ENCODE measurements at places on chromosomes 7 and 10.
A peak's percentile ranks its signal among the peaks of the same experiment; 100 is the strongest.

DNA sequence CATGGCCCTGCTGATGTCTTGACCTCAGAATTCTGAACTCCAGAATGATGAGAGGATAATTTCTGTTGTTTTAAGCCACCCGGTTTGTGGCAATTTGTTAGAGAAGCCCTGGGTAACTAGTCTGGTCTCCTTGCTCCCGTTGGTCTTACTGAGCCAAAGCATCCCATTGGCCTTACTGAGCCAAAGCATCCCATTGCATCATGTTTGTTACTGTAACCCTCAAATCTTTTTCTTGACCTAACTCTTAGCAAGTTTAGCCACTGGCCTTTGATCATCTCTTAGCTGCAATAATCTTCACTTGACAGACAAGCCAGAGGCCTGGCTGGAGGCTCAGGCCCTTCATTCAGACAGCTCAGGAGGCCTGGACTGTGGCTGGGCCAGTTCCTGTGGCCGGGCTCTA is 21.8 kb downstream of the TBXAS1 start:
- DNase-seq = no peak

- DNase-seq = peak; percentile 55
Observed at GRCh38 chr10:59240582-59241183, 64.2 kb downstream of the PHYHIPL start.

DNA sequence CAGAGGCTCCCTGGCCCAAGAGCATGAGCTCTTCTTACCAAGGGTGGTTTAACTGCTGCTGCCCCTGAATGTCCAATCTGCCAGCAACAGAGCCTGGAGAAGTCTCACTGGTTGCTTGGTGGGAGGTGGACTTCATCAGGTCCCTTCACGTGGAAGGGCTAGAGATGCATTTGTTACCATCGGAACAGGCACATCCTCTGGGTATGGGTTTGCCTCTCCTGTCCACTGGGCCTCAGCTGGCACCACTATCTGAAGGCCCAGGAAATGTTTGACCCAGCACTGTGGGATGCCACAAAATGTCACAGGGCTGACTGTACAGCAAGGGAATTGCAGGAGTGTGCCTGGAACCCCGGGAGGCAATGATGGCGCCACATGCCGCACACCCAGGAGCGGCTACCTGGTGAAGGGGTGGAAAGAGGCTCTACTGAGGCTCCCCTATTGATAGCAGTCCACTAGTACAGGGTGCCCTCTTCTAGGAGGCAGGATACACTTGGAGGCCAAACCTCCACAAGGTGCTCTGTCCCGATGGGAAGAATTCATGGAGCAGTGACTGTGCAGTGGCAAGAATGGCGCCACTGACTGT is 603.1 kb upstream of the MGMT start:
- no peak for DNase-seq

DNA sequence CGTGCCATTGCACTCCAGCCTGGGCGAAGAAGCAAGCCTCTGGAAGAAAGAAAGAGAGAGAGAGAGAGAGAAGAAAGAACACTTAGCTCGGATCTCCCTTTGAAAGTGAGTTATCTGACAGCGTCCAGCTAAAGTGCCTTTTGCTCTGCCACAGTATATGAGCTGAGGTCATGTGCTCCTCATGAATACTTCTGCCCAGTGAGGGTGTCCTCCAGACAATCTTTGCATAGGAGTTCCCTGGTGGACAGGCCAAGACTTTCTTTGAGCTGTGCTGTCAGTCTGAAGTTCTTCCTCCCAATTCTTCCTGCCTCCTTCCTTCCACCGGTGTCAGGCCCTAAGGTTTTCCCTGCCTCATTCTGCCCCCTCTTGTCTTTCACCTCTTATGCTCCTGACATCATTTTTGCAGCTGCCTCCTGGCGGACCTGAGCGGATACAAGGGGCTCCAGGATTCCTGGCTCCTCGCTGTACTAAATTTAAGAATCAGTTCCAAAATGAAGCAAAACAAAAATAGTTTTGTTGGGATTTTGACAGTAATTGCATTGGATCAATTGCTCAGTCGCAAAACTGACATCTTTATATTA is 31.9 kb downstream of the XRCC2 start:
- DNase-seq = no peak

- DNase-seq = no peak
Observed at GRCh38 chr7:69211739-69212138, 386.5 kb upstream of the AUTS2 start.

DNA sequence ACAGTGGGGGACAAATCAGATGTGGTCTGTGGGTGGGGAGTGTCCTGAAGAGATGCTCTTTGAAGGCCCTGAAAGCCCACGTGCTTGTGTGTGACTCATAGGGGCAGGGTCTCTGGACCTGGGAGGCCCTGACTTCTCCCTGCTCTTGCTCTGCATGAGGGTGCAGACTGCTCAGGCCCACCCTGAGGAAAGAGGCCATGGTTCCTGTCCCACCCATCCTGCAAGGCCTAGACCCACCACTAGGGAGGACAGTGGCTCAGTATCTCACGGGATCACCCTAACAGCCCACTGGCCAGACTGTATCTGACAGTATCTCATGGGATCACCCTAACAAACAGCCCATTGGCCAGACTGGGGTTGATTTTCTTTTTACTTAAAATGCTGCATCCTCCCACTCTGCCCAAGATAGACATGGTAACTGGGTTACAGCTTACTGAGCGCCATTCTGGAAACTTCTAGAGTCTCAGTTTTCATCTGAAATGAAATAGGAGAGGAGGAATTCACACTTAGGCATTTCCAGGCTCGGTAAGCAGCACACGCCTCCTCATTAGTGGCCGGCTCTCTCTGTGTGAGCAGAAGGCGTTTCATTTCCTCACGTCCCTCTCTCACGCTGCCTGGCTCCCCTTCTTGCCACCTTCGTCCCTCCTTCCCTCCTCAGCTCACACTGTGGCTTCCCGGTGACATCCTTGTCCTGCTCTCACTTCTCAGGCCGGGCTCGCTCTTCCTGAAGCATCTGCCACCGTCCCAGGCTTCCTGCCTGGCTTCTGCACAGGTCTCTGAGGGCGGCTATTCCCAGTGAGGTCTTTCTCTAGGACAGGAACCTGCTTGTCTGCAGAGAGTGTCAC is 242.6 kb downstream of the GLRX3 start:
- no peak for DNase-seq

GRCh38 chr10:58352956-58353610 is 18.3 kb downstream of the UBE2D1 start:
- DNase-seq = no peak

DNA sequence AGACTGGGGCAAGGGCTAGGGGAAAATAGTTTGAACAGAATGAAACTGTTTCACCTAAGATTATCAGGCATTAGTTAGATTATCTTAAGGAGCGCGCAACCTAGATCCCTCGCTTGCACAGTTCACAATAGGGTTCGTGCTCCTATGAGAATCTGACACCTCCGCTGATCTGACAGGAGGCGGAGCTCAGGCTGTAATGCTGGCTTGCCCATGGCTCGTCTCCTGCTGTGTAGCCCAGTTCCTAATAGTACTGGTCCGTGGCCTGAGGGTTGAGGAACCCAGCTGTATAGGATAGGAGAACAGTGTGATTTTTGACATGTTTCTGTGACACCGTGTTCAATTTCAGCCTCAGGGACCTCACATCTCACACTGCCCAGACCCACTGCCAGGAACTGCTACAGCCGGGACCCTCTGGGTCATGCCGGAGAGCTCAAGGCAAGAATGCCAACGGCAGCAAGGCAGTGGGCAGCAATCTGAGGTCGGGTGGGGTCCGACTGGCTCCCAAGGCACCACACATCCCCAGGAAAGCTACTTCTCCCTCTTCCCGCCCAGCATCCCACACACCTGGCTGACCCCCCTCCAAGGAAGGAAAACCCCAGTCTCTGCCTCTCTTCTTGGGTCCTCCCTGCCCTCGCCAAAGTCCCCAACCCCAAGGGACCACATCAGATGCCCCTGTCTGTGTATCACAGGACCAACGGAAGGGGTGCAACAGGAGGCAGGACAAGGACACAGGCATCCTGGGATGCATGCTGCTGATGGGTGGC is 31.7 kb downstream of the CAMK2B start:
- DNase-seq = no peak

DNA sequence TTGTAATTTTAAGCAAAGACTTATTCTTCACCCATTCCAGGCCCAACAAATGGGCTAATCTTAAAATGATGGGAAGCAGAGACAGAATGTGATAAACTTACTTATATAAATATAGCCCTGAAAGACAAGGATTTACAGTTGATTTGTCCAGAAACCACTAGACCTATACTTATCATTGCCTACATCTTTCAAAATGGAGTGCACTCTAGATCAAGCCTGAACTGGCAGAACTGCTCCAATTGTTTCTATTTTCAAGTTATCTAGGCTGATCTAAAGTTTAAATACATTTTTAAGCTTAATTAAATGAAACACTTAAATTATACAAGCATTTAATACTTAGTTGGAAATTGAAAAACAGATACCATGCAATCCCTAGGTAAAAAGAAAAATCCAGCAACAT is 24.9 kb upstream of the PALS2 start:
- no peak for DNase-seq

Data from suppressor macrophage treated with lipopolysaccharide for 1 hour (primary cell).